ENCODE measurements at places on chromosomes 11 and 22.

DNA sequence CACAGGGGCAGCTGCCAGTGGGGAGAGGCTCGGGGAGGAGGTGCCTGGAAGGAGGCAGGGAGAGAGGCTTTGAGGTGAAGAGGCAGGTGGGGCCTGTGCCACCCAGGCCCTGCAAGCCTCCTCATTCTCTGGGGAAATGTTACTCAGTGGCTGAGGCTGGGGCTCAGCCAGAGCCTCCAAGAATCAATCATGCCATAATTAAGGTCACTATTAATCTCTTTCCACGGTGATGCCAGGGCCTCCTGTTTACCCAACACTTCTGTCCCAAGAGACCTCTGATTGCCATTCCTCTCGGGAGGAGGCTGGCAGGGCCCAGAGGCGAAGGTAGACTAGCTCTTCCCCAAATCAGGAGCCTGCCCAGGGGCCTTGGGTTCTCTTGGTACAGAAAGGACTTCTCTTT, 38.4 kb downstream of the GDPD5 start:
- DNase-seq: no peak

DNA sequence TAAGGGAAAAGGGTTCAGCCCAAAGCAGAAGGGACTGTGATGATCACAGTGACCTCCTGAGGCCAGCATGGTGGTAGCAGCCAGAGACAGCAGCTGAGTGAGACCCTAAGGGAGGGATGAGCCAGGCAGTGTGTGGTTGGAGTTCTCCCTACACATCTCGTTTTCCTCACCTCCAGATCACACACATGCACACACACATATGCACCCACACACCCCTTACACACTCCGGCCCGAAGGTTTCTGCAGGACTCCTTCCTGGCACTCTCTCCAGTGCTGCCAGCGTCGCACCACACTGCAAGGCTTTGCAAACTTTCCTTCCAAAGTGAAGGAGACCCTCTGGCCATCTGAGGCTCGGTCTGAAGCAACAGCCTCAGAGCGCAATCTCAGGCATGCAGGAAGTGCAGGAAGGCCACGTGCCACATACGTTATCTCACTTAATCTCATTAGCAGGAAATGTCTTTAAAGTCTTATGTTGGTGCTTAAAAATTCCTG, 26.9 kb upstream of the TP53I11 start:
- no peak for DNase-seq

- peak; percentile 42 for DNase-seq
These were observed 1334.4 kb downstream of the LRRC4C start for GRCh38 chr11:40125054-40125453.

DNA sequence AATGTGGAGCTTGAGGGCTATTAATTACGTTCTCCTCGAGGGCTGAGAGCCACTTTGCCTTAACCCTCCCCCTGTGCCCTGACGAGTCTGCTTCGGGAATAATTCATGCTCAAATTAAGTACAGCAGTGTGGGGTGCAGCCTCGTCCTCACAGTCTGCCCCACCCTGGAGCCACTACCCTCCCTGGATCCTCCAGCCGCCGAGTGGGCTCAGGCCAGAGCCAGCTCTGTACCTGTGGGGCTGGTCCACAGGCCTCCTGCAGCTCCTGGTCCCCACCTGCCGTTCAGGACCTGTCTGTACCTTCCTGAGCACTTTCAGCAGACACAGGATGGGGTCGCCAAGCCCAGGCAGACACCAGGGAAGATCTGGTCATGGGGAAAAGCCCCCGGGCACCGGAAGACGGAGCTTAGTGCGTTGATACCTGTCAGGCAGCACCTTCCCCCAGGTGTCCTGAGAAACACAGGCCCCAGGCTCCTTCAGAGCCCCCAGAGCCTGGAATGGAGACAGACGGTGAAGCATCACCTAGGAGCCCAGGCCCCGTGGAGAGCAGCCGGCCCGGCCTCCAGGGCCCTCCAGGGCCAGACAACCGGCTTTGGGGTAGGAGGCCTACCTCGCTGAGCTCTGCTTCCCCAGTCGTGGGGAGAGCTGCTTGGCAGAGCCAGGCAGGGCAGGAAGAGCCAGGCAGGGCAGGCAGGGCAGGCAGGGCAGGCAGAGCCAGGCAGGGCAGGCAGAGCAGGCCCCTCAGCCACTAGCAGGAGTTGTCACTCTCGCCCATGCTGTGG, 9.7 kb downstream of the TSPAN32 start:
- no peak for DNase-seq

- DNase-seq: no peak
These were observed 3.2 kb upstream of the CCDC15 start for GRCh38 chr11:124950601-124951330.

DNA sequence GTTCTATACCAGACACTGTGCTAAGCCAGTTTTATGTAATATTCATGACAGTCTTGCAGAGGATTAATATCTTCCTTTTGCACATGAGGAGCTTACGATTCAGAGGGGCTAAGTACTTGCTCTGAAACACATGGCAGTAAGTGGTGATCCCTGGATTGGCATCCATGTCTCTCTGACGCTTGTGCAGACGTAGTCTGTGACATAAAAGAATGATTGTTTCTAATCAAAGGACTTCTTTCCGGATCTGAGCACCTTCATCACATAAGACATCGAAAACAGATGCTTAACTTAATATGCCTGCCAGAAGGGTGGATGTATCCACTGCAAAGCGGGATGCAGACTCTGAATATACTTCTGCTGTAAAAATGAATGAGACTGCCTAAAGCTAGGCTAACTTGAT, 74.8 kb downstream of the ARHGAP42 start:
- no peak for DNase-seq

DNA sequence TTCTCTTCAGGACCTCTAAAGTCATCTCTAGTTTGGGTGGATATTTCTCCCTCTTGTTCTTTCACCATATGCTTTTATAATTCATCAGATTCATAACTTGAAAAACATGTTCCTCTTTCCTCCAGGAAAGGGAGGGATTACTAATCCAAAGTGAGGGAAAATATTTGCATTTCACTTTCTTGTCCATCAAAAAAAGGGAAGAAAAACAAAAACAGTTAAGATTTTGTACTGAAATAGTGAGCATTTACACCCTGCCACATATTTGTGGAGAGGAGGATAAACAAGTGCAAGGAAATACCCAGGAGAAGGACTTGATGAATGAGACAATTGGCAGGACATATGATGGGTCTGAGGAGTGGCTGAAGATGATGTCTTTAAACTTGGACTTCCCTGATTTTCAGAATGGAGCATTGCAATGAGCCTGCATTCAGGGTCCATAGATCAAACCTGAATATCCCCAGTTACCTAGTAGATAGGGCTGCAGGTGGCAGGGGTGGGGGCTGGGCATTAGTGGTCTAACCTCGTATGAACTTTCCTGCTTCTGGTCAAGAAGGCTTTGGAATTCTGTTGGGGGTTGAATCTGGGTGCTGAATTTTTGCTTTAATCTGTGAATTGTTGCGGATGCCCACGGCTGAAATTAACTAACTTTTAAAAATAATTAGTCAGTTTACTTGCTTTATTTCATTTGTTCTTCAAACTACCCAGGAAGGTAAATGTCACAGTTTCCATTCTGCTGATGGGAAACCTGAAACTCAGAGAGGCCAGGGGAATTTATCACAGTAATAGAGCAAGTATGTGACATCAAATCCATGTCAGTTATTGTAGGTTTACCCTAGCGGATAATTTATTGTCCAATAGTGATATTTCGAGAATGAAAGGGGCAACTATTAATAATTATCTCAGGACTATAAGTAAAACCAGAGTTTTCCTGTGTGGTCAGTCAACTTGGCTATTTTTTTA, 36.9 kb upstream of the TMEM123 start:
- DNase-seq: no peak

GRCh38 chr11:127135256-127135655, 134.7 kb upstream of the KIRREL3 start:
- no peak for DNase-seq

DNA sequence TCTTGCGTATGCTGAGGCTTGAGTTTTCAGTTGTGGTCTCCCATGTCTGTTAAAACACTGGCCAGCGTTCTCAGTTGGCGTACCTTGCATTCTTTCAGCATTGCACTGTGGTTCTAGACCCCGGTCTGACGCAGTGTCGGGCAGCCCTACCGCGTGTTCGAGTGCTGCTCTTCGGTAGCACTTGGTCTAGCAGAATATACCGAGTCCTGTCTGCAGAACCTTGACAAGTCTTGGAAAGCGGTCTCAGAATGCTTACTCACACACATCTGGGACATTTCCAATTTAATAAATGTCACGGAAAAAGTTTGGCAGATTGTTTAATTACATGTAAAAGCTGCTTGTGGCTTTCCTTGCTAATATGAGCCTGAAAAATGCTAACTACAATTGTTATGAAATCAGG, 32.6 kb downstream of the PPFIA1 start:
- no peak for DNase-seq

GRCh38 chr11:47467357-47467756, 18.4 kb upstream of the RAPSN start:
- no peak for DNase-seq

- DNase-seq: no peak
These were observed 70.8 kb downstream of the KCNJ1 start for GRCh38 chr11:128796270-128796669.

DNA sequence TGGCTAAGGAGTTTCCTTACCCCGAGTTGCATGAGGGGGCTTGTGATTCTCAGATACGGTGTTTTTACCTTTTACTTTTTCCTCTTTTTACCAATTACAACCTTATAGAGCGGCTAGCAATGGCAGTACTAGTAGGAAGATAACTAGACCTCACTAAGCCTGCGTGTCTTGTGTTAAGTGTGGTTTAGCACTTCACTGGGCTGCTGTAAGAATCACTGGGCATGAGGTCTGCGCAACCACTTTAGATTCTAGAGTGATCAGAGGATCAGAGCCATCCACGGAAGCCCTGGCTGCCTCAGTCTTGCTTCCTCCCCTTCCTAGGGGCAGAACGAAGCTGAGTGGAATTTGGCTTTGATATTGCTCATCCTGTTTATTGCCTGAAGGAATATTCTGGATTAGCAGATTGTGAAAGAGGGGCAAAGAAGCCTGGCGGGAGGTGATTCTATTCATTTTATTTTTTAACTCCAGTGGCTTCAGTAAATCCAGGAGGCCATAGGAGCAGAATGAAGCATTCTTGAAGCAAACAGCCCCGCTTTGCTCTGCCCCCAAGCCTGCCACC, 88.5 kb downstream of the GRAMD1B start:
- DNase-seq: no peak

DNA sequence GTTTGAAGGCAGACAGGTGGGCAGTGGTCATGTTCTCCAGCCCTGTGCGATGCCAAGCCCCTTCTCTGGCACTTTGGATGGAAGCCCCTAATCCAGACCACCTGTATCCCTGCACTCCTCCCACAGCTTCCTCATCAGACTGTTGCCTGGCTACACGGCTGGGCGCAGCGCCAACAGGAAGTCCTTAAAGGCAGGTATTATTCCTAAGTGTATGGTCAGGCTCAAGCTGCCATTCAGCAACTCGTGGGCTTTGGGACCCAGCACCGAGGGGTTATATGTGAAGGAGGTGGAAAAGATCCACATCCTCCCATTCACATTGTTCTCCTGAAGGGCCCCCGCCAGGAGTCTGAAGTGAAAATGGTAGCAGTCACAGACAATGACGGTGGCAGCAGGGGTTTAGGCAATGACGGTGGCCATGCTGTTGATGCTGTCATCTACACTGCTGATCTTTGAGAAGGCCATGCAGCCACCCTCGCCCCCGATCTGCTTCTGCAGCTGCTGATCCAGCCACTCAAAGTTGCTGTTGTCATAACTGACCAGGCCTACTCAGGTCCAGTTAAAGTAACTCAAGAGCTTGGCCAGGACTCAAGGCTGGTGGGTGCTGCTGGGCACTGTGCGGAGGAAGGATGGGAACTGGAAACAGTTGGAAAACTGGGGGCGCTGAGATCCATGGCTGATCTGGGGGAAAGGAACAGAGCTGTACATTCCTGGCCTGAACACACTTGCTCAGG, 27.7 kb downstream of the OR6Q1 start:
- DNase-seq: no peak

- DNase-seq: no peak
These were observed 16.5 kb upstream of the DGCR8 start for GRCh38 chr22:20063271-20064139.

DNA sequence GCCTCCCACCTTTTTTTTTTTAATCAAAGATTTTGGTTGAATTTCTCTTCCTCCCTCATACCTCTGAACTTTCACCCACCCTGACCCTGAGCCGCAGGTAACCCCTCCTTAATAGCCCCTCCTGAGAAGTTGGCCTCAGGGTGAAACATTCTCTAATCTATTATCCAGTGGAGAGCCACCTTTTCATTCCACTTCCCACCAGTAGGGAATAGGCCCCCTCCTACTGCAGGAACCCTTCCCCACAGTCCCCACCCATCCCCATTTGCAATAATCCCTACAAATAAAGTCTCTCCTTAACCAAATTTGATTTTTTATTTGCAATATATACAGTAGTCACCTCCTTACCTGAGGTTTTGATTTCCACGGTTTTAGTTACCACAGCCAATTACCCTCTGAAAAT, 2.1 kb upstream of the SLC35F2 start:
- DNase-seq: no peak

DNA sequence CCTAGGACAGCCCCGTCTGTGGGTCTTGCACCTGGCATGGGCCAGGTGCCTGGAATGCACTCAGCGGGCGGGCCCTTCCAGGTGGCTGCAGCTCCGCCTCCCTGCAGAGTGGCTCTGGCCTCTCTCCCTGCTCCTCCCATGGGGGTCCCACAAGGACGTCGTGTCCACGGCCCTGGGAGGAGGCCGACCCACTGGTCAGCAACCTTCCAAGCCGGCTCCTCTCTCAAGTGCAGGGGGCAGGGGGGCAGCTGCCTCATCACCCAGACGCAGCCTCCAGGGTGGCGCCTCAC, 41.9 kb downstream of the CERK start:
- no peak for DNase-seq

DNA sequence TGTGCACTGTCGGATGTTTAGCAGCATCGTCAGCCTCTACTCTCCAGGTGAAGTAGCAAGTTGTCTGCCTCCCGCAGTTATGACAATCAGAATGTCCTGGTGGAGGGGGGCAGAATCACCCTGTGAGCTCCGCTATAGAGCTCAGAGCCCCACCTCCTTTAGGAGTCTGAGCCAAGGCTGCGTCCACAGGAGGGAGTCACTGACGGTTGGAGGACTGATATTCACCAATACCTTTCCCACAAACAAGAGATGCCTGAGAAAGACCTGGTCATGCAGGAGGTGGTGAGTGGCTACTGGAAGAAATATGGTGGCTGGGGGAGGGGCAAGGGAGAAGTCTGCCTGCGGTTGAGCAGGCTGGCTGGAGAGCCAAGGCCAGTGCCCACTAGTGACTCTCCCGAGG, 41.7 kb upstream of the ADA2 start:
- DNase-seq: no peak

GRCh38 chr11:35179466-35180135, 40.6 kb downstream of the CD44 start:
- no peak for DNase-seq

All from SK-N-DZ (cell line).